Non-pigmented ciliary epithelial cell (primary cell): ENCODE measurements at places on chromosomes 12 and 14.

DNA sequence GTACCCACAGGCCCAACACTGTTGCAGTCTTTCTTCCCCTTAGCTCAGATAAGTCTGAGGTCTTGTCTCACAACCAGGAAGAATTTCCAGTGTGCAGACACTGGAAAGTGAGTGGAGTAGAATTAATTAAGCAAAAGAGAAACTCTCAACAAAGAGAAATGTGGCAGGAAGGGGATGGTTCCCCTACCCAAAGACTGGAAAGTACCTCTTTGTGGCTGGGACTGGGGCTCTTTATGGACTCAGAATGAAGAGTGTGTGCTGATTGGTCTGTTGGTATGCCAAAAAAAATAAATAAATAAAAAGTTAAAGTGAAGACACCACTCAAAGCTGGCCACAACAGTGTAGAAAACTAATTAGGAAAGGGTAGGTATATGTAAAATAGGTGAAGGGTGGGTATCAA is 26.4 kb downstream of the GLIPR1L1 start:
- no peak for DNase-seq

GRCh38 chr14:47389535-47389934 is 285.9 kb downstream of the MDGA2 start:
- no peak for DNase-seq

GRCh38 chr14:47660158-47660557 is 15.2 kb downstream of the MDGA2 start:
- DNase-seq = no peak

- DNase-seq = no peak
These were observed 15.5 kb downstream of the RXYLT1 start for GRCh38 chr12:63795032-63795687.

GRCh38 chr14:73680821-73681220 is 33.4 kb downstream of the PNMA1 start:
- DNase-seq = no peak

- no peak for DNase-seq
These were observed 161.9 kb downstream of the CHST11 start for GRCh38 chr12:104618691-104619090.

DNA sequence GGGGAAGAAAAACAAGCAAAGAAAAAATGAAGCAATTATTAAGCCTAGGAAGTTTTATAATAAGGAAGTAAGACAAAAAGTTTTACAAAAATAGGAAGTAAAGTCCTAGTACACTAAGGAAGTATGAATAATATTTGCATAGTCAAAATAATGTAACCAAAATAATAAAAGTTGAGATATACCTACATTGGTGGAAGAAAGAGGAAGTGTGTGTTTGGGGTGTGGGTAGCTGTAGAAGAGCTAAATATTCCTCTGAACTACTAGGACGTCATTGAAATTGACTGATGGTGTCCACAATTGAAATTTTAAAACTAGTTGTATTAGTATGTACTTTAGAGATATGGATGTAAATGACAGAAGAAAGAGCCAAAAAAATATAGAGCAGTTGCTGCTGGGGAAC is 228.4 kb upstream of the OTX2 start:
- DNase-seq = no peak

- DNase-seq = no peak
These were observed 12.1 kb downstream of the ADCK1 start for GRCh38 chr14:77812028-77812427.
